Cardiac muscle cell (in vitro differentiated cells and primary cell): ENCODE measurements at places on chromosomes 4 and X. TPM values are rescaled to one million over a fixed set of nuclear protein-coding genes. Genes with fewer than 3 reads are reported as not detected.

DNA sequence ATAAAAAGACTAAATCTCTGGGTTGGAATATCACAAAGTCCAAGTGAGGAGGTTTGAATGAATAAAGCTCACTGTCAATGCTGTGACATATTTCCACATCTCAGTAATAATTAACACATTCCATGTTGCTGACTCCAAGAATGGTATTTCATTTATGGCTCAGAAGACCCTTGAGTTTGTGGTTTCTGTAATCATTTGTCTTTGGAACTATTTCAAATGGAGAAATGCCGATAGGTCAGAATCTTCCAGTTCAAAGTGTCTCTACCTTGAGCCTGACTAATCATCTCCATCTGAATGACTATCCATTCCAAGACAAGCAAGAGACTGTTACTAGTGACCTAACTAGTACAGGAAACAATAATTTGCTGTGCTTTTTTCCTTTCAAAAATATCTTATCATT lies 24.2 kb upstream of the SLC2A9 start:
- DNase-seq = no peak

GRCh38 chr4:122666527-122667245 lies 45.8 kb upstream of the IL21 start:
- DNase-seq = no peak

- DNase-seq = peak; percentile 36
Measured at GRCh38 chrX:16212436-16212835, 45.2 kb downstream of the MAGEB17 start.

- DNase-seq = no peak
Measured at GRCh38 chrX:134692233-134692632, 34.0 kb upstream of the PLAC1 start.

Gene TLR10
- polyA plus RNA-seq = 0.06 TPM in 1 of 2 replicates, not detected in the other

DNA sequence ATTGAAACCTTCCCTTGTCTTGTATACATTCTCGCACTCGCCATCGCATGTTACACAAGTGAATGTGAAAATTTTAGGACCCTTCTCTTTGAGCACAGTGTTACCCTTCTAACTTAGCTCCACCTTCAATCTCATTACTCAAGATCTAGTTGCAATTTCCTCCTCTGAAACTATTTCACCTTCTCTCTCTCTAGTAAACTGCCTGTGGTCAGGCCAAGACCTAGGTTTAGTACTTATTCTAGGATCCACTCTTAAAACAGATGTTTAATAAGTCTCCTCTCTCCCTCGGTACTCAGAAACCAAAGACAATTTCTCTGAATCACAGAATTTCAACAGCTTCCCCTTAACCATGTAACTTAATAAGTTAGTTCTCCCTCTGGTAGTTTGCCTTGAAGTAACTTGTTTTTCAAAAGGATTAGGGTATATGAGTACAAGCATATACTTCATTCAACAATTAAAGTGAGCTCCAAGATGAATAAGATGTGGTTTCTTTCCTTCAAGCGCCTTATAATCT lies 156.0 kb downstream of the SH3KBP1 start:
- DNase-seq = no peak

- DNase-seq = no peak
Measured at GRCh38 chr4:129148892-129149291, 52.9 kb downstream of the C4orf33 start.

GRCh38 chr4:184529283-184529682 lies 54.9 kb upstream of the IRF2 start:
- no peak for DNase-seq

GRCh38 chr4:2725380-2725779 lies 30.8 kb downstream of the TNIP2 start:
- DNase-seq = no peak

DNA sequence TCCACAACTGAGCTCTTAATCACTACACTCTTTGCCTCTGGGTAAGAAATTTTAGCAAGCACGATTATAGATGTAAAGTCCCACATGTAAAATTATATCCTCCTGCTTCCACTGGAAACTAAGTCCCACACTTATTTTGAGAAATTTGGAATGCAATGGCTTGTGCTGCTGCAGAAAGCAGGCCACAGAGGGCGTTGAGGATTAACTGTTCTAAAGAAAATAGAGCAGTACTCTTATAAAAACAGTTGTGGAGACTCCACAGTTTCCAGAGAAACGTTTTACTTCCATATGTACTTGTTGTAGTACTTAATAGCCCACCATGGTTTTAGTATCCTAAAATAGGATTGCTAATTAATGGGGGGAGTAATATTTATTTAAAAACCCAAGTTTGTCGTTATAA lies 1.7 kb upstream of the CENPC start:
- no peak for DNase-seq

GRCh38 chr4:73836373-73837279 lies at the start of gene CXCL6:
Gene CXCL6 (plus strand): TSS chr4:73836678. CDS start chr4:73836751, 73 bp downstream.
- peak; percentile 73 for DNase-seq

- no peak for DNase-seq
Measured at GRCh38 chrX:68839771-68840170, 10.9 kb downstream of the EFNB1 start.
